Non-pigmented ciliary epithelial cell (primary cell): ENCODE measurements at places on chromosomes 6 and 20.

DNA sequence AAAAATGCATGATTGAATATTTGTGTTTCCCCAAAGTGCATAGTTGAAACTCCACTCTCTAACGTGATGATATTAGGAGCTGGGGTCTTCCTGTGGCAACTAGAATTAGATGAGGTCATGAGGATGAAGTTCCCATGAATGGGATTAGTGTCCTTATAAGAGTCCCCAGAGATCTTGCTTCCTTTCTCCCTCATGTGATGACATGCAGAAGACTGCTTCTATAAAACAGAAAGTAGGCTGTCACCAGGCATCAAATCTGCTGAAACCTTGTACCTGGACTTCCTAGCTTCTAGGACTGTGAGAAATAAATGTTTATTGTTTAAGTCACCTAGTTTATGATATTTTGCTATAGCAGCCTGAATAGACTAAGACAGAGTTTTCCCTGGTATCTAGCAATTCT lies 586.5 kb upstream of the EPHA7 start:
- DNase-seq, result no peak

GRCh38 chr20:18267815-18268214 lies 20.5 kb upstream of the ZNF133 start:
- DNase-seq, result no peak

DNA sequence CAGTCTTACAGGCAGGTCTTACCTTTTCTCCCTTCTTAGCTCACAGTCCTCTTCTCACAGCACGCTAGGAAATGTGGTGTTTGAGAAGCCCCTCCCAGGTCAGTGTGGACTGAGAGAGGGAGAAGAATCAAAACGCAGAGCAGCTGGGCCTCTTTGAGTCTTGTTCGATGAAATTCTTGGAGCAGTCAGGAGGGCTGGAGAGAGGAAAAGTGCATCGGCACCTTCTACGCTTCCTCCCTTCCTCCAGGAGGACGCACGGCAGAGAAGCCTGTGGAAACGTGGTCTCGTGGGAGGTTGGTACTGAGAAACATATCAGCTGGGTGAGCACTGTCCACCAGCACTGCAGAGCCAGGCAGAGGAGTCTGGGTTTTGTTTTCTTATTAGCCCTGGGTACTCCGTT lies 52.7 kb downstream of the TXLNB start:
- no peak for DNase-seq

- peak; percentile 92 for DNase-seq
Measured at GRCh38 chr6:83183082-83183828, 9.8 kb downstream of the PGM3 start.

- DNase-seq, result no peak
Measured at GRCh38 chr6:50707652-50708300, 5.5 kb upstream of the TFAP2D start.

DNA sequence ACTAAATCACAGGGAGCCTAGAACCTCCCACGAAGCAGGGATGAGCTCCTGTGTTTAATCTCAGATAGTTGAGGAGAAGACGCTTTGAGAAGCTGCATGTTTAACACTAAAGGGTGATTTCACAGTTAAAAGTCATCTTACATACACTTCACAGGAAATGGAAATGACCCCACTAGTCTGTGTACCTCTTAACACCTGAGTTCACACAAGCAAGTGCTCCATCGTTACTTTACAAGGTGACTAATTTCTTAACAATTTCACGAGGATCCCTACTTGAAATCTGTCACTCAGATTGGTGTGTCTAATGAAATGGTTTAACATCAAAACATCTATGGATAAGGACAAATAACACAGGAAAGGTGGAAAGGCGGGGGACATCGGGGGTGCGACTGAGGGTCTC lies 93.8 kb upstream of the RPS6KA2 start:
- no peak for DNase-seq

- no peak for DNase-seq
Measured at GRCh38 chr20:40323361-40323794, 365.7 kb downstream of the MAFB start.

GRCh38 chr6:157177731-157178336 lies 145.5 kb downstream of the TMEM242 start:
- no peak for DNase-seq

DNA sequence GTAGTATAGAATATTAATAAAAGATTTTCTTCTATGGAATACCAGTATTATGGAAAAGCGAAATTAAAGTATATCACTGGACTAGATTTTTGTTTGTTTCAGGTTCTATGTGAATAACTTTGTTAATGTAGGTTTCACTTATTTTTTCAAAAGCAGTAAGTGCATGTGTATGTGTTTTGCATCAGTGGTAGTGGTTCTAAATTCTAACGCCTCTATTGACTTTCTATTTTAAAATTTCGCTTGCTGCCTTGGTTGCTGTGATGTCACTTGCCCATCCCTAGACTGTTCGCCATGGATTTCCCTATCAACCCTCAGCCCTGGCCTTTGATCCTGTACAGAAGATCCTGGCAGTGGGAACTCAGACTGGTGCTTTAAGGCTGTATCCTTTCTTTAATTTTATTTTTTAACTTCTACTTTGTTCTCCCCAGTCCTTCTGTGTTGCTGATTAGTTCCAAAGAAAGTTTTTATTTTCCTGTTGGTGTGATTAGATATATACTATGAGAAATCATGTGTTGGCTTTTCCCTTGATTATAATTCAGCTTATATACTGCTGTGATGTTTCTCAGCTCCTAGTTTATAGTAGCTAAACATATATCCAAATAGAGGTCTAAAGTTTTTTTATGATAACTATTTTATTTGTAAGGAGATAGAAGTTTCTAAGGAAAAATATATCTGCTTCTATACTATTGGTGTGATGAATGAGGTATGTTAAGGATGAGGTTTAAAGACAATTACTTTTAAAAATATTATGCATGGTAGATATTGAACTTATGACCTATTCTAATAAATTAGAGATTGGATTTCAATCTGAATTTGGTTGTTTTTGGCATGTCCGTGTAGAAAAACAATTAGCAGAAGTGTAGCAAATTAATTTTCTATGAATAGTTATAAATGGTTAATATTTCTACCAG lies 1.7 kb downstream of the STXBP5 start:
- DNase-seq, result no peak

DNA sequence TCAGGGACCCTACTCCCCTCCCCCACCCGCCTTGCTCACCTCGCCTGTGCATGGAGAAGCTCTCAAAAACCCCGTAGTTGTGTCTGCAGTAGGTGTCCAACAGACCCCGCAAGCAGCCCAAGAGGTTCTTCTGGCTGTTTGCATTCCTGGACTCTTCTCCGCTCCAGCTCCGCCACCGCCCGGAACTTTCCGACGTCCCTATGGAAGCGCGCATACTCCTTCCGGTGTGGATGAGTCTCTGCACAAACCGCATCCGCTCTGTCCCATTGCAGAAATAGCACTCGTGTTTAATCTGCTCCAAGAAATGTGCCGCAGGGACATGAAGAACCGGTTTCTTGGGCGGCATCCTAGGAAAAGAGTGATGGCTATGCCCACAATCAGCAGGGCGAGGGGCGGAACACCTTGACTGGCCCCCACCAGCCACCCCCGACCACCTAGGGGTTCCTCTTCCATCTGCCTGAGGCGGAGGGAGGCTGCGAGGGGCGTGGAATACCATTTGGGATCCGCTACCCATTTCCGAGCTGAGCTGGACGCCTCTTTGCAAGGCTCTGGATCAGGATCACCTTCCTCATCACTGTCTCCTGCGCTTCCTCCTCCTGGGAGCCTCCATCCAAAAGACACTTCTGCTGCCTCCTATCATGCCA lies 20.2 kb downstream of the HLA-DRA start:
- no peak for DNase-seq

DNA sequence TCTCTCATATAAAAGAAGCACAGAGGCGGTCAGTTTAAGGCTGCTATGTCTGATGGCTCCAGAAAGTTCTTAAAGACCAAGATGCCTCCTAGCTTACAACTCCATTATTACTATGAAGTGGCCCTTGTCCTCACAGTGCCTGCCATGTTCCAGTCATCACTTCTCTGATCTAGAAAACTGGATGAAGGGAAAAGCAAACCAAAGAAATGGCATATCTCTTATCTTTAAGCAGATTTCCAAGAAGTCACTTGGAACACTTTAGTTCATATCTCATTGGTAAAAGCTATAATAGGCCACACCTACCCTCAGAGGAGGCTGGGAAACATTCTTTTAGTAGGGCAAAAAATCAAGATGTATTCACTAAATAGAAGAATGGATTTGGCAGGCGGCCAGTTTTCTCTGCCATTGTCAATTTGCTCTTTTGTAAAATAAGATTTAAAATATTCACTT lies 289.6 kb downstream of the TBC1D7 start:
- no peak for DNase-seq

- no peak for DNase-seq
Measured at GRCh38 chr20:53919886-53920285, 150.5 kb downstream of the BCAS1 start.

DNA sequence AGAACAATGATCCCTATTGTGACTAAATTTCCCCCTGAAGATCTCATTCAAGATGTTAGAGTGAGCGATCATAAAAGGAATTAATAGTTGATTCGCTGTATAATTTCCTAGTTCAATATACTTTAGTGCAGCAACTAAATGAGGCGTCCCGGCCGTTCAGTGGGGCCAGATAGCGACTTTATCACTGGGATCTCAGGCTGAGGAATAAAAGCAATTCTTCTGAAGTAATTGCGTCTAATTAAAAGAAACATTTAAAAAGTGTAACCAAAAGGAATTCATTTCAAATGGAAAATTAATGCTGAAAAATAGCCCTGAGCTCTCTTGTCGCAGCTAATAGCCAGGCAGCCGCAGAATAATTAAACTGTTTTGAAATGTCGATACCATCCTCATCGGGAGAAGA lies 82.2 kb upstream of the TOP1 start:
- DNase-seq, result no peak

- peak; percentile 43 for DNase-seq
Measured at GRCh38 chr6:18400831-18401446, 13.8 kb downstream of the RNF144B start.

DNA sequence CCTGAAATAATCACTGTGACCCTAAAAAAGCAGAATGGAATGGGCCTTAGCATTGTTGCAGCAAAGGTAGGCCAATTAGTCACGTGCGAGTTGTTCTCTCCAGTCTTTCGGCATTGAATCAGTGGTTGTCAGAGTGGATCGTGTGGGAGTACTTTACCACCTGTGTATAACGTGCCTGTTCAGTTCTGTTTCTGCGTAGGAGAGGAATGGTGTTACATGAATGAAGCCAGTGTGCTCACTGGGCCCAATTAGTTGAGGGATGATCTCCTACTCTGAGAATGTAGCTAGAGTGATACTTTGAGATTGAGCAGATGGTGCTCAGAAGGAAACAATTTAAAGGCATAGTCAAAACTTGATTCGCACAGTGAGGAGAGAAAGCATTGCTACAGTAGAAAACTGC lies 72.4 kb upstream of the KIF25 start:
- DNase-seq, result no peak

- DNase-seq, result no peak
Measured at GRCh38 chr6:14379568-14379967, 262.0 kb downstream of the CD83 start.

GRCh38 chr6:2841264-2842138 lies at the start of gene SERPINB1:
SERPINB1 (minus strand) TSS chr6:2841863; CDS start chr6:2840586, 1,277 bp downstream.
- DNase-seq, result peak; percentile 82

DNA sequence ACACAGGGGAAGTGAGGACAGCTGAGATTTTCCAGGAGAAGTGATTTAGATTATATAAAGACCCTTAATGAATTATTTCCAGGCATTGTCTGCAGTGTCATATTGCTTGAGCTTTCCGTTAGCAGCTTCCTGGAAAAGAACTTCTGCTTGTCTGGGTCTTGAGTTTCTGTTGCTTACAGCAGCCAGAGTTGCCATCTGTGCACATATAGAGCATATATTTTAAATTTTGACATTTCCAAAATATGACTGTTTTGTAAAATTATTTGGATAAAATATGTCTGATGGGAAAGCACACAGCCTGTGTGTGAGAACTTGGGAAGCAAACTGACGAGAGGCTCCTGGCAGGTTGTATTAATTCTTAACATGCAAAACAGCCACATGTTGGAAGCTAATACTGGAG lies 21.0 kb upstream of the NKX2-2 start:
- no peak for DNase-seq

- no peak for DNase-seq
Measured at GRCh38 chr6:142732790-142733189, 212.2 kb downstream of the HIVEP2 start.

GRCh38 chr6:130382872-130383490 lies 17.2 kb downstream of the TMEM200A start:
- no peak for DNase-seq

DNA sequence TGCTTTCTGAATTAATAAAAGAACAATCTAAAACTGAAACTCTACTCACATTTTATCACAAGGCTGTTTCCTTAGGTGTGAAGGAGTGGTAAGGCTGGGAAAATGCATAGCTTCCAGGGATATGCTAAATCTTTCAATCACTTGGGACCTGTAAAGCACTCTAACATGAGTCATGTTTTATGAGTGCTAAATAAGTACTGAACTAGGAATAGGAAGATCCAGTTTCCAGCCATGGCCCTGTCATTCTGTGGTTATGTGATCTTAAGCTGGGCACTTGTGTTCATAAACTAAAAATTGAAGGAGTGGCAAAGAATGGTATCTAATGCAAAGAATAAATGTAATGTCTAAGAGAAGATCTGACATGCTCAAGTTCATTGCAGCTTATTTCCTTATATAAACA lies 6.1 kb upstream of the TMEM200A start:
- DNase-seq, result no peak

GRCh38 chr6:52489881-52490280 lies 69.7 kb downstream of the EFHC1 start:
- no peak for DNase-seq

DNA sequence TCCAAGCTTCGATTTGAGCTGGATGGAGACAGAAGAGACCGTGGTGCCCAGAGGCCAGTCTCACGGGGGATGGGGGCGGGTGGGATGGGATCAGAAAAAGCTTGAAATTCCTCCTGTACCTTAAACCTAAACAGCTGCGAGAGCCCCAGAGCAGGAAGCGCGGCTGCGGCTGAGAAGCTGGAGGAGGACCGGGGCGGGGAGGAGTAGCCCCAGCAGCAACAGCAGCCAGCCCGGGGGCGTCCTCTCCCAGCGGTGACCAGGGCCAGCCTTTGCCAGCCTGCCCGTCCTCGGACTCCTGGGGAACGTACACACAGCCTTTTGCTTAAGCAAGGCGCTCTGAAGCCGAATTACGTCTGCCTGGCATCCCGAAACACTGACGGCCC lies 17.4 kb upstream of the PRDM13 start:
- DNase-seq, result no peak
